ENCODE measurements at places on chromosomes 2 and 18.

DNA sequence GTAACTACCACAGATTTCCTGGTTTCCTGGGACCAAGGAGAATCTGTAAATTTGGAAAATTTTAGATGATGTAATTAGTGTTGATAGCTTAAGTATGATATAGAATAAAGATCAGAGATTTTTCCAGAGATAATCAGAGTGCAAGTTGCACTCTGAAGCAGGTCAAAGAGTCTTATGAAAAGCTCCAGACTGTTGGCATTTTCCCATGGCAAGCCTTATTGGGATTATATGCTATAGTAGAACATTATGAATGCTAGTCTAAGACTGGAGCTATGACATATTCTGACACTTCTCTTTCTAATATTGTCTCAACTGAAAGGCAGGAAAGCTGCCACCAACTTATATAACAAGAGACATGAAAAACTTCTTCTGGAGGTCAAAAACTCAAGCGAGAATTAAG is 1638.3 kb upstream of the LRRTM1 start:
- no peak for DNase-seq

- DNase-seq: no peak
These were observed 151.1 kb downstream of the FHOD3 start for GRCh38 chr18:36448384-36449290.

DNA sequence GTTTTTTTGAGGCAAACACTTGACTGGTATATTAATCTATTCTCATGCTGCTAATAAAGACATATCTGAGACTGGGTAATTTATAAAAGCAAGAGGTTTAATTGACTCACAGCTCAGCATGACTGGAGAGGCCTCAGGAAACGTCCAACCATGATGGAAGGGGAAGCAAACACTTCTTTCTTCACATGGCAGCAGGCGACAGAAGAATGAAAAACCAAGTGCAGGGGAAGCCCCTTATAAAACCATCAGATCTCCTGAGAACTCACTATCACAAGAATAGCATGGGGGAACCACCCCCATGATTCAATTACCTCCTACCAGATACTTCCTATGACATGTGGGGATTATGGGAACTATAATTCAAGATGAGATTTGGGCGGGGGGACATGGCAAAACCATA is 136.2 kb upstream of the MAPRE2 start:
- DNase-seq: no peak

DNA sequence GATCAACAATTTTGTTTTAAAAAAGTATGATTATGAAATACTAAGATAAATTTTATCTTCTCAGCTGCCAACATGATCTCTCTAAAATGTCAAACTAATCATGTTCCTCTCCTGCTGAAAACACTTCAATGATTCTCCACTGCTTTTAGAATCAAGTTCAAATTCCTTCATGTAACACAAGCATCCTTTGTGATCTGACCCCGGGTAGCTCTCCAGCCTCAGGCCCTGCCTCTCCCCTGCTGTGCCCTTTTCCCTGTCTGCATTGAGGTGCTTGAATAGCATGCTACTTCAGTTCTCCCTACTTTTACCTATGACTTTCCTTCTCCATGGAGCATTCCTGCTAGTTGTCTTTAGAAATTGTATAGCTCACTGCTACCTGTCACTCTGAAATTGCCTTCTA is 274.8 kb downstream of the PDE11A start:
- no peak for DNase-seq

DNA sequence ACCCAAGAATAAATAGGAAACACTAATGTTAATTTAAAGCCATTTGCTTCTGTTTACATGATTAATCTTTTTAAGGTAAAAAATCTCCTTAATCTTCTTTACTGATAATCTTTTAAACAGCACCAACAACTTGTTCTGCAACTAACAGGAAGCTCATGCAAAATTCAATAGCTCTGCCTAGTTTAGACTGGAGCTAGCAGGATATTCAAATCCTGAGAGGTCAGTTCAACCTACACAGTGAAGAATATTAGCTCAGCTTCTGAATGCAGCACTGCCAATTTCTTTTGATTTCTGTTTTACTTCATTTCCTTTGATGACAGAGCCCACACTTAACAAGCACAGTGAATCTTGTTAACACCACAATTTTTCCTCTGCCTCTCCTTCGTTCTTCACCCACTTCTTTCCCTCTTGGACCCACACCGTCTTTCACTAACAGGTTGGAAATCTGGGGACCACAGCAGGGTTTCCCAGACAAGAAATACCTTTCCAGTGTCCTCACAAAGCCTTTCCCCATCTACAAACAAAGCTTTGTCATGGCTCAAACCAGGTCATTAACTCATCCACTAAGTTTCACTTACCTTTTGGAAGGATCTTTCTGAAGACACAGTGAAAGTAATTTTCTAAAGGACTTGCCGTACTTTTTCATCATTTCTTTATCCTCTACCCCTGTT is 109.8 kb downstream of the STK39 start:
- DNase-seq: no peak

- DNase-seq: no peak
These were observed 78.9 kb upstream of the CYRIA start for GRCh38 chr2:16744521-16744920.

GRCh38 chr2:124039762-124040291 is 14.7 kb downstream of the CNTNAP5 start:
- no peak for DNase-seq

DNA sequence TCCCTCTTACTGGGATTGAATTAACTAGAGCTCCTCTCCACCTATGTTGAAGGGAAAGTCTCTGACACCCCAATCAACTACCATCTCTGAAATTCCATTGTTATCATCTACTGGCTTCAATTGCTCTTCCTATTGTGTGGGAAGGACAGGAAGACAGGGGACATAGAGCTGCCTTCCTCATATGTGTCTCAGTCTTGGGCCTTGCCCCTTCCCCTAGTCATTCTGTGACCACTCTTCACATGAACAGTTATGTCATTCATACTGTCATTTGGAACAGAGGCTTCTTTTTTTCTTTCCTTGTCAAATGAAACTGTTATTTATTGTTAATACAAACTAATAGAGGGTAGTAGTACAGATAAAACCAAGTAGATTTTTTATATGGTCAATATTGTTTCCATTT is 69.6 kb upstream of the EMILIN2 start:
- DNase-seq: no peak

DNA sequence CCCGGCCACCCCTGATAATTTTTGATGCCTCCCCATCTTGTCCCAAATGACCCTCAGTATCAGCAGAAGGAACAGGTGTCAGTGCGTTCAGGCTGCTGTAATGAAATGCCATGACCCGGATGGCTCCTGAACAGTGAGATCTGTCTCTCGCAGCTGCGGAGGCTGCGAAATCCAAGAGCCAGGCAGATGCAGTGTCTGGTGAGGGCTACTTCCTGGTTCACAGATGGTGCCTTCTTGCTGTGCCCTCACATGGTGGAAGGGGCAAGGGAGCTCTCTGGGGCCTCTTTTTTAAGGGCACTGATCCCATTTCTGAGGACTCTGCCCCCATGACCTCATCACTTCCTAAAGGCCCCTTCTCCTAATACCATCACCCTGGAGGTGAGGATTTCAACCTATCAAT is 152.2 kb downstream of the TWIST2 start:
- DNase-seq: no peak

DNA sequence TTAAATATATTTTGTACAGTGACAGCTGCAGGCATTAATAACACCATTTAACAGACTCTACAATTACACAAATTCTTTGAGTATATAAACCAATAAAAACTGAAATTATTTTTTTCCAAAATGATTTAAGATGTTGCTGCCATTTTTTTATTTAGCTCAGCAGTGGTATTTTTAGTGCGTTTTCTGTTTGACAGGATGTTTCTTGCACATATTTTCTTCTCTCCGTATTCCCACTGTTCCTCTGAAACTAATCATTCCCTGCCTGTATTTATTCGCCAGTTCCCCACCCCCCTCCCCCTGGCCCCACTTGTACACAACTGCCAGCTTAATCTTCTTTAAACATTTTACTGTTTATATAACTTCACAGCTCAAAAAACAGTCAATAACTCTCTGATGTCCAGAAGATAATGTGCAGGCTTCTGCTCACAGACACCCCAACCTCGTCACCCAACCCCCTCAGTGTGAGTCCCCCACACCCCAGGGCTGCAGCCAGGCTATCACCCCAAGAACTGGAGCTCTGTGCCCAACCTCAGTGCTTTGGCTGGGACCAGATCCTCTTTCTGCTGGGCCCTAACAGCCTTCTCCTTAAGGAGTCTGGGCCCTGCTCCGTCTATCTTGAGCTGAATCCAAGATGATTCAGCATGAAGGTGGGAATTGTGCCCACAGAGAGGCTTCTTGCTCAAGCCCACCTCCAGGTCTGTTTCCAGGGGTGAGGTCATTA is 41.6 kb upstream of the MAP4K4 start:
- DNase-seq: no peak

DNA sequence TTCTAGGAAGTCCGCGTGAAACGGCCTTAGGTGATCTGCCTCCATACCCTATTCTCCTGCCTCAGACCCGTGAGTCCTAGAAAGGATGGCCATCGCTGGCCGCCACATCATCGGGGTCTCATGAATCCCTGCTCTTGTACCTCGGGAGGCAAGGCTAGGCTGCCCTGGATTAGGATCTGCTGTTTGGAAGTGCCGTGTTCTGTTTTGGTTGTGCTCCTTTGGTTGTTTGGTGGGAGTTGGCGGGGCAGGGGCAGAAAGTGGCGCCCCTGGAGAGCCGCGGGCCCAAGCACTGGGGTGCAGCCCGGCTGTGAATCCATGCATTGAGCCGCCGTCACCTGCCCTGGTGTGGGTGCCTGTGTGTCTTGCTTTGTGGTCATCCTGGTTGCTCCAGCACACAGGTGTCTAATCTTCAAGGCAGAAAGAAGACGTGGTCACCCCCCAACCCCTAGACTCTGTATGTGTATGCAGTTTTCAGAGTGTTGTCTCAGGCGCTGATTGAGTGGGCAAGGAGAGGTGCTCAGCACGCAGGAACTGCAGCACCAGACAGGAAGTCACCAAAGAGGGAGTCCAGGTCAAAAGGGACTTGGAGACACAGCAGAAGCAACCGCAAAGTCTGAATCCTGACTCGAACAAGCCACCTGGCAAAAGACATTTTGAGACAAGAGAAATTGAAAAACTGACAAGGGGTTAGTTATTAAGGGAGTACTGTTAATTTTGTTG is 80.0 kb upstream of the LDLRAD4 start:
- DNase-seq: no peak

- DNase-seq: no peak
These were observed 60.0 kb downstream of the APOB start for GRCh38 chr2:20983844-20984243.

- no peak for DNase-seq
These were observed 2067.7 kb downstream of the SUCLG1 start for GRCh38 chr2:82391386-82391785.

GRCh38 chr2:15082105-15083058 is 449.9 kb downstream of the LRATD1 start:
- no peak for DNase-seq

GRCh38 chr2:60351802-60352201 is 201.7 kb downstream of the BCL11A start:
- no peak for DNase-seq

GRCh38 chr2:28342081-28342967 is 50.3 kb upstream of the FOSL2 start:
- no peak for DNase-seq
